Central memory CD4-positive, alpha-beta T cell (primary cell): ENCODE measurements at places on chromosomes 3 and 15.

- peak; percentile 52 for DNase-seq
These were observed 10.7 kb upstream of the SHISA5 start for GRCh38 chr3:48514431-48515227.

- DNase-seq: no peak
These were observed 269.4 kb upstream of the RGMA start for GRCh38 chr15:93358166-93359059.

DNA sequence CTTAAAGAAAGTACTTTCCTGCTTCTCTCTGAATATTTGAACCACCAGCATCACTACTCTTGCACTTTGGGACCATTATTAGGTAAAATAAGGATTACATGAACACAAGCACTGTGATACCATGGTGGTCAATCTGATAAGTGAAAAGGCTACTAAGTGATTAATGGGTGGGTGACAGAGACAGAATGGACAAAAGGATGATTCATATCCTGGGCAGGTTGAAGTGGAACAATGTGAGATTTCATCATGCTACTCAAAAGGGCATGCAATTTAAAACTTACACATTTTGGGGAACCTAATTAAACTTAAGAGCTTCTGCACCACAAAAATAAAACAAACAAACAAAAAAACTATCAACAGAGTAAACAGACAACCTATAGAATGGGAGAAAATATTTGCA is 172.0 kb upstream of the CD96 start:
- no peak for DNase-seq

DNA sequence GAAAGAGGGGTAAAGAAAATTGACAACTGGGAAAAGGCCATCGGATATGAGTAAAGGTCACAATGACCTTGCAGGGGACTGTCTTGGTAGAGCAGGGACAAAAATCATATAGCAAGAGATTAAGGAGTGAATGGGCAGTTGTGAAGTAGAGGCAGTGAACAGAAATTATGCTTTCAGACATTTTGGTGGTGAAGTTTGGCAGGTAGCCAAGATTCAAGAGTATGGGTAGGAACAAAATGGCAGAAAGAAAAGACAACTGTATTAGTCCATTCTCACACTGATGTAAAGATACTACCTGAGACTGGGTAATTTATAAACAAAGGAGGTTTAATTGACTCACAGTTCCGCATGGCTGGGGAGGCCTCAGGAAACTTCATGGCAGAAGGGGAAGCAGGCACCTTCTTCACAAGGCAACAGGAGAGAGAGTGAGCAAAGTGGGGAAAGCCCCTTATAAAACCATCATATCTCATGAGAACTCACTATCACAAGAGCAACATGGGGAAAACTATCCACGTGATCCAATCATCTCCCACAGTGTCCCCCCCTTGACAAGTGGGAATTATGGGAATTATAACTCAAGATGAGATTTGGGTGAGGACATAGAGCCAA is 84.0 kb downstream of the CGNL1 start:
- DNase-seq: no peak

DNA sequence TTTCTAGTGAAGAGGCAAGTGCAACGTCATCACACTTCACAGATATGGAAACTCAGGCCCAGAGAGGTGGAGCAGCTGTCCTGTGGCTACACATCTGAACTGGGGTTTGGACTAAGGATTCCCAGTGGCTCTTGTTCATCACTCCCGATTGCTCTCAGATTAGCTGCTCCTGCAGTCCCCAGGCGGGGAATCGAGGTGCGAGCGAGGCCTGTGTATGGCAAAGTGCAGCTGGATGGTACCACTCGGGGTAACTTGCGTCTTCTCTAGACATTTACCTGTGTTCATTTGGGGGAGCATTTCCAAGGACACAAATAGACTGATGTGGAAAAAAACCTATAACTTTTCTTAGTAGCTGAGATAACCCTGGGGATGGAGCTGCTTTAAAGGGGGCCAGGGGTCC is 45.9 kb upstream of the TRPM1 start:
- DNase-seq: no peak

DNA sequence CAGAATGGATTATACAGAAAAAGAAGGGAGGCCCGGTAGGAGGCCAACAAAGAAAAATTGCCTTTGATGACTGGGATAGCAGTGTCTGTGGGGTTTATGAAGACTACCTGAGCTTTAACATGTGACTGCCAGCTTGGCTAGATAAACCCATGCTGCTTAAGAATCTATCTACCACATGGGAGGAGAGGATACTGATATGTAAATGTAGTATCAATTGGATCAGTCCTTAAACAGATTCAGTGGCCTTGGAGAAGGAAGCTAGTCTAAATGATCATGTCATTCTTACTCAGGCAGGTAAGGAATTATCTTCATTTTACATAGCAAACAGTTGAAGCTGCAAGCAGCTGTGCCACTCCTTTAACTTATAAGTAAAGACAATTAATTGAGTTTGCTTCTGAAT is 50.0 kb upstream of the SYNPR start:
- no peak for DNase-seq

DNA sequence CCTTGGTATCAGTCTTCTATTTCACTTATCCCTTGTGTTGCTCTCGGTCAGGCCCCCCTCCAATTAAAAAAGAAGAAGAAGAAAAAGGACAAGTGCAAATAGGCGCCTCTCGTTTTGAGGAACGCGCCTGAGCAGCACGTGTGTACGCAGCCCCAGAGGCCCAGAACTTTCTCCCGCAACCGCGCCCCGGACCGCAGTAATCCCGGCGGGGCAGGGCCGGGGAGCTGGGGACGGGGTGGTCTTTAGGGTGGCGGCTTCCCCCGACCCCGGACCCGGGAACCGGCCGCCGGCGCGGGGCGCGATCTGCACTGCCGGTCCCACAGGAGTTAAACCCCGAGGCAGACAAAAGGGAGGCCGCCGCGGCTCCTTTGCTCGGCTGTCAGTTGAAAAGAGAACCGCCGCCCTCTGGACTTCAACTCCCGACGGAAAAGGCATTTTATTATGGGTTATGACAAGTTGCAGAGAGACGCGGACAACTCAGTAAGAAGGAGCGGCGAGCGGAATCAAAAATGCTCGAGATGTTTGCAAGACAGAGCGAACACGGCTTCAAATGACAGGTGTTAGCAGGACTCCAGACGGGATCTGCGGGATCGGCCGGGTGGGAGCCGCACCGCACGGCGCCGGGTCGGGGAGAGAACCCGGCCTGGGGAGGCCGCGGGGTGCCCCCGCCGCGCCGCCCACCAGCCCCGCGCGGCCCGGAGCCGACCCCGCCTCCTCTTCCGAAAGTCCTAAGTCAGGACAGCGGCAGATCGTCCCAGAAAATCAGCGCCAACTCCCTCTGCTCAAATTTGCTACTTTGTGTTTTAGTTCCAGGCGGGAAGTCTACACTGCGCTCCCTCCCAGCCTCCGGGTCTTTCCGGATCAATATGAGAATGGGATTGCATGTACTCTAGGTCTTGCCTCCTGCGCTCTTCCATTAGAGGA is 79.0 kb downstream of the NR2F2 start:
- no peak for DNase-seq

DNA sequence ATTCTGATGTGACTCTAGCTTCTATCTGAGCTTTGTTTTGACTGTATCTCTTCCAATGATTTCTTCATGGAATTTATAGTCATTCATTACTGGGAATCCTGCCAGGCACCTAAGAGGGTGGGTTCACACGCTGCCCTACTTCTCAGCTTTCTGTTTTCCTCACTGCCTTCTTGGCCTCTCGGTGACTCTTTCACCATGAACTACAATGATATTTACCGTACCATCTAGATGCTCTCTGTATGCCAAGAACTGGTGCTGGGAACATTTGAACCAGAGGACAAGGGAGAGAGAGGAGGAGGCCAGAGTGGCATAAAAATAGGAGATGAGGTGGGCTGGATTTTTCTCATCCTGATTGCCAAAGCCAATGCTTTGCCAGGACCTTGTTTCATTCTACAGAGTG is 280.0 kb upstream of the P2RY1 start:
- no peak for DNase-seq

DNA sequence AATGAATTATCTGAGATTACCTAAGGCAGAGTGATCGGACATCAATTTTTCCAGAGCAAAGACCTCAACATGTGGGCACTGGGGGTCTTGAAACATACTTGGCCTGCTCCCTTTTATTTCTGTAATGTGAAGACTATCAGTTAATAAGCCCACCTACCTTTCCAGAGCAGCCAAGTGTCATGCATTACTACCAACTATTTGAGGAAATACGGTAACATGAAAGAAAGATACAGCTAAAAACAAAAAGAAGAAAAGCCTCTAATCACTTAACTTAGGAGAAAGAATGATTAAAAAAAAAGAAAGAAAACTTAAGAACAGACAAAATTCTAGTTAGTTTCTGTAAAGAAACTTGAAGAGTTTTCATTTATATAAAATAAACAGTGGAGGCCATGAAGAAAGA is 73.9 kb downstream of the BTLA start:
- DNase-seq: no peak

DNA sequence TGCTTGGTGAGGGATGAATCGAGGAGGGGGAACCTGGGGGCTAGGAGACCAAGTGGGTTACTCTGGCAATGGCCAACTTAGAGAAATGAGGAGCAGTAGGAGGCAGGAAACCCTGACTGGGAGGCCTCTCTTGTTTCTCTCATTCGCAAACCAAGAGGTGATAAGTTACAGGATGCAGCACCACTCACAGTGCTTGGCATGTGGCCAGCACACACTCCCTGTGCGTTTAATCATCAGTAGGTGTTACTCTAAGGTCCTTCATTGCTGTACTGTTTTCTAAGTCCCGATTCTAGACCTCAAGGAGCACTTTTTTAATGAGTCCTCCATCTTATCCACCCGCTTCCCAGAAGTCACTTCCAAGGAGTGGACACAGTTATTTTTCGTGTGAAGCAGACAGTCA is 314.1 kb upstream of the TRIM42 start:
- no peak for DNase-seq

DNA sequence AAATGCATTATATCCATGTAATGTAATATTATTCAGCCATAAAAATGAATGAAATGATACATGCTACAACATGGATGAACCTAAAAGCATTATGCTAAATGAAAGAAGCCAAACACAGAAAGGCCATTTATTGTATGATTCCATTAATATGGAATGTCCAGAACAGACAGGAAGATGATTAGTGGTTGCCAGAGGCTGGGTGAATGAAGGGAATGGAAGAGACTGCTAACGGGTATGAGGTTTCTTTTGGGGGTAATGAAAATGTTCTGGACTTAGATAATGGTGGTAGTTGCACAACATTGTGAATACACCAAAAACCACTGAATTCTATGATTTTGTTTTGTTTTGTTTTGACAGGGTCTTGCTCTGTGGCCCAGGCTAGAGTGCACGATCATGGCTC is 61.6 kb upstream of the MAP4 start:
- DNase-seq: no peak

DNA sequence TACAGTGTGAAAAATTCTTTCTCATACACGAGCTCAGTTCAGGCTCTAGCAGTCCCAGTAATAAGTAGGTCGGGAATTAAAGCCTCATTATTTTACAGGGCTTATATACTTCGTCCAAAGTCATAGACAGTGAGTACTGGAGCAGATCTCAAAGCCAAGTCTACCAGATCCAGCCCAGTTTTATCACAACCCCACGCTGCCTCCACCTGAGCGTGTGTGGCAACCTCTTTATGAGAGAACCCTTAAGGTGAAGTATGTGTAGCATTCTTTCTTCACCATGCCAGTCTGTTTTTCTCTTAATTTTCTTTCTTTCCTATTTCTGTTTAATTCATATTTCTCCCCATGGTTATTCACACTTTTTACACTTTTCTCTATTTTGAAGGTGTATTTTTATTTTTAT is 574.6 kb upstream of the ARPP21 start:
- no peak for DNase-seq

DNA sequence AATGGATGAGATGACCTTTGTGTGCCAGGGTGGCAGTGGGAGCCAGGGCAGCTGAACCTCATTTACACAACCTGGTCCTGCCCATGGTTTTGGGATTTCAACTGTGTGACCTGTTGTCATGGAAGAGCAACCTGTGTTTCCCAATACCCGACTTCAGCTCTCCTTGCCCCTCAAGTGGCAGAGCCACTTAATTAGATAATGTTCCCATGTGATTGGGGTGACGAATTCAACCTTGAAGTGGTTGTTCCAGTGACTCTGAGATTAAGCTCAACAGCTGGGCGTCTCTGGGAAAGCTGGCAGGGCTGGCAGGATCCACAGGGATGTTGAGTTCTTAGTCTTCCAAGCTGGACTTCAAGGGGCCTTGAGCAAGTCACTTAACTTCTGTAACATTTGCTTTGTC is 71.0 kb downstream of the THSD4 start:
- no peak for DNase-seq

DNA sequence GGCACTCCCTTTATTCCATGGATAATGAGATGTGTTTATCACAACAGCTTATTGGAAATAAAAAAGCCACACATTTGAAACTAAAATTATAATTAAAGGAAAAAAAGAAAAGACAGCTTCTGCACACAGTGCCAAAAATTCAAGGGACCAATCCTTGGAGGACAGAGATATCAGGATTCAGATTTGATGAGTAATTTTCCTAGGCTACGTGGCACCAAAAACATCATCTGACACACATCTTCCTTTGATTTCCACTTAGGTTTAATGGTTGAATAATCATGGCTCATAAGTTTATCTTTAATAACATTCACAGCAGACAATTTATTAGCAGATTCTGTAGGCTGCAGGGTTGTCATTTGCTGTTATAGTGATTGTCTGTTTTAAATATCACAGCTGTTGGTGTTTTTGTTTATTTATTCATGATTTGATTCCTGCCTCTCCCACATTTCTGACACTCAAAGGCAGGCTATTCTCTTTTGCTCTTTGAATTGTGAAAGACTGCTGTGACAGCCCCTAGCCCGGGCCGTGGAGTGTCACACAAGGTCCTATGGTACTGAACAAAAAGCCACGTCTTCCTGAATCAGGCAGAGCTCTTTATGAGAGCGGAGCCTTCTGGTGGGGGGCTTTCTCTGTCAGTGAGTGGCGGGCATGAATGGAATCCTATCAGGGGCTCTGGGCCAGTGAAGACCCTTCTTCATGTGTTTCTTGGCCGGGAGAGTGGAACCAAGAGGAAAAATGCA is 708.5 kb downstream of the SQOR start:
- no peak for DNase-seq

DNA sequence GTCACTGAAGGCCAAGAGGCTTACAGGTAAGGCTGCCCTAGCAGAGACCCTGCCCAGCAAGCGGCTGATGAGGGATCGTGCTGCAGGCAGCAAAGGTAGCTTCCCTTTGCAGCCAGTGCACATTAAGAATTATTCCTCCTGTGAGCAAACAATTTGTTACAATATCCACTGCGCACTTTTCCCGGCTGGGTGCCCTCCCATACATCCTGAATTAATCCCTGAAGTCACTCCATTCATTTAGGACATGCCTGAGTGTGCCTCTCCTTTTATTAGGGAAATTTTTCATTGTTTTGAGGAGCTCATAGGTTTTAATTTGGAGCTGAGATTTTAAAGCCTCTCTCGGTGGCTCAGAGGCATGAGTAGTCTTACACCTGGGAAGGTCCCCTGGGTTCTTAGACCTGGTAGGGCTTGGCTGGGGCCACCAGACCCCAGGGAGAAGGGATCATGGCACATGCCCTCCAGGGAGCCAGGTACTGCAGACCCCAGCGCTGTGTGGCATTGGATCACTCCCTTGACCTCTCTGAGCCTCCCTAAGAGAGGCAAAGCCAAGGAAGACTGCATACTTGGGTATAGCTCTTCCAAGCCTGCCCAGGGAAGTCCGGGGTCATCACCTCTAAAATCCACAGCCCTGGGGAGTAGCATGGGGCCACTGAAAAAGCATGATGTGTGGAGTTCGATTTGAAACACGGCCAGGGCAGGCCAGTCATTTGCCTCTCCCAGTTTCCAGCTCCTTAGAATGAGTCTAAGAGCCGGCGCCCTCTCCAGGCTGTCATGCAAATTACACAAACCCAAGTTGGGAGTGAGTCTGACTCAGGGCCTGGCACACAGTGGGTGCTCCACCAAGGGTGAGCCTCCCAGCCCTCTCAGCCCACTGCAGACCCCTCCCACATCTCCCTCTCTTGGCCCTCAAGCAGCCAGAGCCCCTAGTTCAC is 151.9 kb upstream of the LINGO1 start:
- no peak for DNase-seq
